ENCODE measurements at places on chromosomes 7 and 10.

- DNase-seq = no peak
Observed at GRCh38 chr10:100238429-100238828, 9.0 kb upstream of the CHUK start.

- DNase-seq = no peak
Observed at GRCh38 chr10:130430852-130431704, 294.9 kb downstream of the GLRX3 start.

DNA sequence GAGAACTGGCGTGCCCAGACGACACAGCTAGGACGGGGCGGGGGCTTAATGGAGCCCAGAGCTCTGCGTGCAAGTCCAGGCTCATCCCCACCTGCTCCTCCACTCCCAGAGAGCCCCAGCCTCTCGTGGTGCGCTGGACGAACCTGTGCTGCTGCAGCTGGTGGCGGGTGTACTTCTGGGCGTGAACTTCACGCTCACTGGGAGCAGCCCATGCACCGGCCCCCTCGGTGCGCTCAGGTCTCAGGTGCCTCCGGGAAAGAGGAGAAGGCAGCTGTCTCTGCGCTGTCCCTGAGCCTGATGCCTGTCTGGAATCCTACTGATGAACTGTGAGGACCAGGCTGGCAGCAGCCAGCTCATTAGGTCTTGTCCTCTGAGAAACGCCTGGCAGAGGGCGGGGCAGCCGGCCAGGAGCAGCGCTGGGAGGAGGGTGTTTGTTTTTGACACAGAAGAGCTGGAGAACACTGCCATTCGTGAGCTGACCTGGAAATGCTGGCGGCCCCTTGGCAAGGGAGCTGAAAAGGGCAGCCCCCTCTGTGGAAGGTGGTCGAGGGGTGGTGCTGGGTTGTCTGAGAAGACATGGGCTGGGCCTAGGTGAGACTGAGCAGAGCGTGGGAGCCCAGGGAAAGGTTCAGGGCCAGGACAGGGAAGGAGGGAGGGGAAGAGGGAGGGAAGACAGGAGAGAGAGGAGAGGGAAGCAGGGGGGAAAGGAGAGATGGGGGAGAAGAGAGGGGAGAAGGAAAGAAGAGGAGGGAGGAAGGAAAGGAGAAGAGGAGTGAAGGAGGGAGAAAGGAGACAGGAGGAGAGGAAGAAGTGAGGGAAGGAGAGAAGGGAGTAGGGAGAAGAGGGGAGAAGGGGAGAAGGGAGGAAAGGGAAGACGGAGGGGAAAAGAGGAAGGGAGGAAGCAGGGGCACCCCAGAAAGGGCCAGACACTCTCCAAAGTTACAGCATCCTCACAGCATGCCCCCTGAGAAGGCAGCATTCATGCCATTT is 53.5 kb upstream of the TNS3 start:
- peak; percentile 64 for DNase-seq

DNA sequence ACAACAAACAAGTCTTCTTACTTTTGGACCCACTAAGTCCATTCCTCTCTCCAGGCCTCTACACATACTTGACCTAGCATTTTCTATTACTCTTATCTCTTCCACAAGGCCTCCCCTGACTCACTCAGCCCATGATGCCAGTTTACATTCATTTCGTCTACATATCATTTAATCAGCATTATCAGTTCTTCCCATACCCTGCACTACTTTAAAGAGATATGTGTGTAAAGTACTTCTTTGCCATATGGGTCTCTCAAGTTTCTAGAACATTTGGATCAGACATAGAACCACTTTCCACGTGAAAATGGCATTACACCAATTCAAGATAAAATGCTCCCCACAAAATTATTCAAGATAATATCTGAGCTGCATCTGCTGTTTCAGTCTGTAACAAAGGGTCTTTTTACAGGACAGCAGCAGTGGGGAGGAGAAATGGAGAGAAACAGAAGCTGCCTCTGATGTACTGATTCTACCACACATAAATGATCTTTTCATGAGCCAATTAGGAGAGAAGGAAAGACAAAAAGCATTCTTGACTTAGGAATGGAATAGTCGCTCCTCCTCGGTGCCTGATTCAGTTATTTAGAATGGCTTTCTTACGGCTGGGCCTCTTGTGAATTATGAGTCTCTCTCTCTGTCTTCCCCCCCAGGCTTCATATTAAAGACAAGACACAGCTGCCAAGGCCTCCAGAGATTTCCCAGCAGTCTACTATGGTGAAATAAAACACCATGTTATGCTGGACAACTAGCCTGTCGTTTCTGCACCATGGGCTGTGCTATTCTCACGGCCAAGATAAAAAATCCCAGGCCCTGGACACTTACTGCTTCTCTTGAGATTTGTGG is 46.9 kb upstream of the SEPTIN7 start:
- no peak for DNase-seq

DNA sequence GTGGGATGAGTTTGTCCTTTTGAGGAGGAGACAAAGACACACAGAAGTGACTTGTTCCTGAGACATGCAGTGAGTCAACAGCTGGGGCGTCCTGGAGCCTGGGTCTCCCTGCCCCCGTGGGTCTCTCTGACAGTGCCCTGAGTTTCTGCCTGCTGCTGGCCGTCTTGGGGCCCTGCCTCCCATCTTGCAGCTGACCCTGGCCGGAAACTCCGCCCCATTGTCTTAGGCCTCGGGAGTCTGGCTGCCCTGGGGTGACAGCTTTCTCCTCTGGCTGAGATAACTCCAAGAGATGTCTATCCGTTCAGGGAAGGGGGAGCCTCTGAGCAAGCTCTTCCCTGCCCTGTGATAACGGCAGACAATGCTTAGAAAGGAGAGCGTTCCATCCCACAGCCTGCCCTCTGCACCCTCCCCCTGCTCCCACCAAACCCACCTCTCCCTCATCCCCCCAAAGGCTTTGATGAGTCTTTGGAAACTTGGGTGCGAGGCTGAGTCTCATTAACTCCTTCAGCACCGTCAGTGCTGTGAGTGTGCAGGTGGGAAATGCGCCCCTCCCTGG is 69.5 kb upstream of the PODXL start:
- DNase-seq = no peak

DNA sequence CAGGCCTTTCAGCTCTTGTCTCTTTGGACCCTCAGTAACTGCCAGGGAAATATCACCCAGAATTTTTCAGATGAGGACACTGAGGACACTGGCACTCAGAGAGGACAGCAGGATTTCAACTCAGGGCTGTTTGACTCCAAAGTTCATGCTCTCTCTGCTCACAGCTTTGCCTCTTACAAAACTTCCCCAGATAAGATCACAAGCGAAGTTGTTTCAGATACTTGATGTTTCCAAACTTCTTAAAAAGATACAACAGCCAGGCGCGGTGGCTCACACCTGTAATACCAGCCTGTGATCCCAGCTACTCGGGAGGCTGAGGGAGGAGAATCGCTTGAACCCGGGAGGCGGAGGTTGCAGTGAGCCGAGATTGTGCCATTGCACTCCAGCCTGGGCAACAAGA is 32.4 kb upstream of the ZRANB1 start:
- DNase-seq = peak; percentile 25

- DNase-seq = no peak
Observed at GRCh38 chr7:74119831-74120230, 36.2 kb downstream of the LIMK1 start.

DNA sequence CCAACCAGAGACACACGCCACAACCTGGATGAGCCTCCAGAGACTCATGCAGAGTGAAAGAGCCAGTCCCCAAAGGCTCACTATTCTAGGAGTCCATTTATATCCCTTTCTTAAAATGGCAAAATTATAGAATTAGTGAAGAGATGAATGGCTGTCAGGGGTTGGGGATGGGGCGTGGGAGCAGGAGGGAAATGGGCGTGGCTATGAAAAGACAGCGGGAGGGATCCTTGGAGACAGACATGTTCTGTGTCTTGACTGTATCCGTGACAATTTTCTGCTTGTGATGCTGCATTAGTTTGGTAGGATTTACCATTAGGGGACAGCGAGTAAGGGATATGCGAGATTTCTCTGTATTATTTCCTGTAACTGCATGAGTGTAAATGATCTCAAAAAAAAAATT is 33.0 kb downstream of the FAM53B start:
- DNase-seq = no peak

Measured in HuH-7 (cell line).